ENCODE measurements at places on chromosomes 7 and 10.

DNA sequence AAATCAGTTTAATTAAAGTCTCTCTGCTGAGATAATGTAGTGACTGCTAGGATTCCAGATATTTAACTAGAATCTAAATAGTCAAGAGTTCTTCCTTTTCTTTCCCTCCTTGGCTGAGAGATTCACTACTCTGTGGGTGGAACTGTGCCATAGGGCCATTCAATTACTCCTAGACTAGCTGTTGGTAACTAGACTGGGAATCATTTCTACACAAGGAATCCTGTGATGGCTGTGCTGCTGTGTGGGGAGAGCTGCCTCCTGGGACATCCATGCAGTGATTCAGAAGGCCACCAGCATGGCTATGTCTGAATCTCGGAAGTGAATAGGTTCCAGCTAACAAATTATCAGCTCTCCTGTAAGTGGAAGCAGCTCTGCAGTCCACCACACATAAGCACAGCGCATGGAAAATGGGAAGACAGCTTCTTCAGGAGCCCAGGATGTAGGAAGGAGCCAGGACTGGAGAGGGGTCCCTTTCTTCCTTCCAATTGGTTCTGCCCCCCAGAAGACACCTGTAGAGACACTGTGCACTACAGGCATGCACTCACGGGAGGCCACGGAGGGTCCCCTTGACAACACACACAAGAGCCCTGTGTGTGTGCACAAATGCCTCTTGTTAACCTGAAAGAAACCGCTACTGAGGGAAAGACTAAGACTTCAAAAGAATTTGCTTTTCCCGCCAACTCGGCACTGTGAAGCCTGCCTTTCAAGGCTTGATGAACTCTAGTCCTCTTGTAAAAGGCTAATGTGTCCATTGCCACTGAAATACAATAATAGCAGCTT, 66.5 kb downstream of the SCRN1 start:
- DNase-seq = no peak

GRCh38 chr7:75960372-75960771, 34.0 kb downstream of the TMEM120A start:
- no peak for DNase-seq

GRCh38 chr10:97131666-97132065, 54.1 kb downstream of the SLIT1 start:
- no peak for DNase-seq

DNA sequence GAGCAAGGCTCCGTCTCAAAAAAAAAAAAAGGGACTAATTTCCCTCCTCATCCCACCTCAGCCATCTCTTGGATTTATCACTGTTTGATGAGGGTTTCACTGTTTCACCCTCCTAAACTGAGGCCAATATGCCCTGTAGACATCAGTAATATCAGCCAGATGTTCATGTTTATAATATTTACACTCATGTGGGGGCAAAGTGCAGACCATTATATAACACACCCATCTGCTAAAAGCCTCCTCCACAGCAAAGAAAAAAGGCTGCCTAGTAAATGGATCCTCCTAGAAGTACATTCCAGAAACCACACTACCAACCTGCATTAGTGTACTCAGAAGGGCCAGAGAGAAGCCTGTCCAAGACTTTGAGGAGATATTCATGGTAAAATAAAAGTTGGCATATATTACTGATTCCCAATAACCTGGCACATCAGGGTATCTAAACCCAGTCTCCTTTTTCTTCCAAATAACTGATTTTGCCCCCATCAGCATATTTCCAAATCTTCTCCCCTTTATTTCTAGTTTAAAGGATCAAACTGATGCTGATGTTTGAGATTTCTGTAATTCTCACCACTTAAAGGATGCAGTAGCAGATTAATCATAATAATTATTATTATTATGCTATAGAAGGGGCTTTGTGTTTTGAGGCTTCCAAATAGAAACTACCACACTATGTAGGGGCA, 55.1 kb downstream of the LGI1 start:
- DNase-seq = no peak

DNA sequence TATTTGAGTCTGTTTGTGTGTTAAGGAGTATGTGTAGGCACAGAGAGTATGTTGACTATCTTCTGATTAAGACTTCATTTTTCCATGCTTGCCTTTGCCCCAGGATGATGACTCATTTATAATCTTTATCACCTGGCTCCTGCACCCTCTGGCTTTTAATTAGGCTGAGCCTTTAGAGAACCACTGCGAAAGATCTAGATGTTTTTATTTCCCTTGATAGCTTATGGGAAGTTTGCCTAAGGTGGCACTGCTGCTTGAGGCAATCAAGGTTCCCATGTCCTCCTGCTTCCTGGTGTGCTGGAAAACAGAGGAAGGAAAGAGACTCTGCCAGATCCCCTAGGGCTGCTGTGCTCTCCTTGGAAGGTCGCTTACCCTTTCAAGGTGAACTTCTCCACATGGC, 114.6 kb downstream of the ARL4A start:
- no peak for DNase-seq

DNA sequence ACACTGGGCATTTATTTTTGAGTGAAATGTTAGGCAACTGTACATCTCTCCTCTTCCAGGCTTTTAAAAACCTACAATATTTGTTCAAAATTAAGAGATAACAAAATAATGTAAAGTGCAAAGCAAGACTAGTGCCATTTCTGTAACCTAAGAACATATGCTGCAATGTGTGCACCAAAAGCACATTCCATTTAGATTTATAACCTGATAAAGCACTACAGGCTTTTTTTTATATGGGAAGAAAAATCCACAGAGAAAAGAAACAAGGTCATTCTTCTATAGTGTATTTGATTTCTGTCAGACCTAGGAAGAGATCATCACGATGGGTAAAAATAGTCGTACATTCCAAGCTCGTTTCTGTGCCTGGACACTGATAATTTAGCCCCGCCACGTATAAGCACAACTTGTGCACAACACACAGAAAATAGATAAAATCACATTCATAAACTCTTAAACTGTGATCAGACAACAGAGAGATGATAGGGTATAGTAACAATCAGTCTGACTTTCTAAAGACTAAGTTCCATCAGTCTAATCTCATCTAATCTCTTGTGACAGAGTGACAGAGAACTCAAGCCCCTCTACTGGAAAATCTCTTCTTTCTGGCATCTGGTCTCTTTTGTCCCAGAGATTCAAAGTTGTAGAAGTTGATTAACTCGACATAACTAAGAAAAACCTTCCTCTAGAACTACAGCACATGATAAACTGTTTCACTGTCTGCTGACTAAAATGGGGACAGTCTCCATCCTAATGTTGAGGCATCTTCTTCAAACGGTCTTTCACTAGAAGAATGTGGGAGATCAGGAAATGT, 6.7 kb downstream of the LAMB1 start:
- no peak for DNase-seq

- DNase-seq = peak; percentile 76
Measured at GRCh38 chr10:114526504-114527238, 122.4 kb upstream of the AFAP1L2 start.

GRCh38 chr7:71384094-71384493, 252.2 kb downstream of the GALNT17 start:
- no peak for DNase-seq

DNA sequence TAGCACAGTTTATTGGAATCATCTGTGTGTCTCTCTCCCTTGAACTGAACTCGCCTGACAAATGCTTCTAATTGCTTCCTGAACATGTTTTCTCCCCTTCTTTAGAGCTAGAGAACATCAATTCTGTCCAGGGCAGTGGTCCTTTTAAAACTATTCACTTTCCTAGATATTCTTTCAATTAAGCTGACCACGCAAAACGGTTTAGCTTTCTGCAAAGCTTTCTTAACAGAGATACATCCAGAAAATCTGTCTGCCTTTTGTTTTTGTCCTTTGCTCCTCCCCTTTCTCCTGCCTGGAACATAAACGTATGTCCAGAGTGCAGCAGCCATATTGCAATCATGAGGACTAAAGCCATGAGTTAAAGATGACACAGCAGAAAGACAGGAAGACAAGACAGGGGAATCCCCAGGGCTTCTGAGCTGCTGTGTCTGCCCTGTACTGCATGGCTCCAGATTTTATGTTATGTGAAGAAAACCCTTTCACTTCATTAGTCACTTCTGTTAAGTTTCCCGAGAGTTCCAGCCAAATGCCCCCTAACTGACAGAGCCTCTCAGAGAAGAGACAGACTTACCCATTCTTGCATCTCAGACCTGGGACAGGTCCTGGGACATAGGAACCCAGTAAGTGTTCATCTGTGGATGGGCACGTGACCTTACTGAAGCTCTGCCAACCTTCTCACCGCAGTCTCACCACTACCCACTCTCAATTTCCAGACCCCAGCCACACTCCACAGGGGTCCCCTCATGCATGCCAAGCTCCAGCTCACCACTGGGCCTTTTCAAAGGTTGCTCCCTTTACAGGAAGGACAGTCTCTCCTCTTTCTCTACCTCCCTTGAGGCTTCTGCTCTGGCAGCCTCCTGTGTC, 35.0 kb upstream of the CPXM2 start:
- DNase-seq = no peak

DNA sequence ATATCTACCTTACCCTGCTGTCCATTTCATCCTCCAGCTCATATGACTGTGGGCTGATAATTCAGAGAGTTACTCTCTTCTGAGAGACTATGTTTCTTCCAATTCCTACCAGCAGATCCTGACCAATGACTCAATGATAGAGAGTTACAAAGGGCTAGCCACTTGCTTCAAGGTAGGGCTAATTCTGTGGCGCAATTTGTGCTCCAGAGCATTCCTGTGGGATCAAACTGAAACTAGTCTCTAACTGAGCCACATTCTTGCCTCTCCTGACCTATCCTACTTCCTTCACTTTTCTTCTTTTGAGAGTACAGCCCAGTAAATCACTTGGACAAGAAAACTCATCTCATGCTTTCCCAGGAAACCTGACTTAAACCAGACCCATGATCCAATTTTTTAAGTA, 17.9 kb upstream of the ASZ1 start:
- no peak for DNase-seq

- DNase-seq = no peak
Measured at GRCh38 chr10:80261316-80262030, 28.0 kb downstream of the MAT1A start.

- peak; percentile 52 for DNase-seq
Measured at GRCh38 chr10:74156919-74157289, 5.9 kb downstream of the ADK start.

GRCh38 chr10:129520440-129521080, 53.5 kb downstream of the MGMT start:
- DNase-seq = no peak

DNA sequence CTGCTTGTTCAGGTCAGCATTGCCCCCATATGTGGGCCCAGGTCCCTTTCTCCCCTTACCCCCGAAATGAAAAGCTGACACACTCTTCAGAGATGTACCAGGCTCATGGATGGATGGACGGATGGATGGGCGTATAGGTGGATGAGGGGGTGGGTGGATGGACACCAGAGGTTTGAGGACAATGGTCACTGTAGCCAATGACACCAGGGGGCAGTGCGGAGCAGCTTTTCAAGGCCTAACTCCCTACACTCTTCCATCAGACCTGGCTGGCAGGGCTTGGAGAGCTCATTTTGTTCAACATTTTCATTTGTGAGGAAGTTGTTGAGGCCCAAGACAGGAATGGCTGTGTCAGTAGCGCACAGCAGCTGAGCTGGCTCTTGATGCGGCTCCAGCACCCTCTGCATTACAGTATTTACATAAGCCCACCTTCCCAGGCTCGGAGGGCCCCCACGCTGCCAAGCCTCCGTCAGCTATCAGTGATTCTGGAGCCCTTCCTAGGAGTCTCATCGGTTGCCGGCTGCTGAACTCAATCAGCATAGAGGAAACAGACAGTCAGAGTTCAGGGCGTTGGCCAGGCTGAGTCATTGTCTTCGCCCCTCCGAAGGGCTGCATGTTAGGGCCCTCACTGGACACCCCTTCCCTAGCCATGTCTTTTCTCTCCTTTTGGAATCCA, 11.6 kb upstream of the FFAR4 start:
- DNase-seq = peak; percentile 19

DNA sequence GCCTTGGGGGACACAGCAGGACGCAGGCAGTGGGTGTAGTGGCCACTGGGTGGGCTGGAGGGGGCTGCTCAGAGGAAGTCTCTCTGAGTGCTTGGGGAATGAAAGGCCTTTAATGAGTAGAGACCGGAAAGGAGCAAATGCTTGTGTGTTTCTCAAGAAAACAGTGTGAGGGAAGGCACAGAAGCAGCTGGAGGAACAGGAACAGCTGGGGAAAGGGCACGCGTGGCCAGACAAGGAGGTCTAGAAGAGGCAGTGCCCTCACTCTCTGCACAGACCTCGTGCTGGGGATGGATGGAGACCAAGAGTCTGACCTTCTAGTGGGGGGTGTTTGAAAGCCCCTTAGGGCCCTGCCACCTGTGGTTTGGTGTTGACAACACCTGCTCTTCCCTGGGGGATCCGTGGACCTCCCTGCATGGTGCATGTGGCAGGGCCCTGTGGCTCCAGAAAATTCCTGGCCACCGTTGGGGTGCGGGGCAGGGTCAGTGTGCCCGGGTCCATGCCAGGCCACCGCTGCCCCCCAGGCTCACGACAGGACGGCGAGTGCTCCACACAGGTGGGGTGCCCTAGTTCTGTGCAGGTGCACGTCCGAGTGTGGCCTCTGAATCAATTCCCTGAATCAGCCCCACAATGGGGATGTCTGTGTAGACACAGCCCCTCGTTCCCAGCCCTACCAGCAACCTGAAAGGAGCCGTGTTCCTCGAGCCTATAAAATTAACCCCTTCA, 25.9 kb upstream of the FAM20C start:
- peak; percentile 71 for DNase-seq

Data from GF-D8 (cell line).